ENCODE measurements at places on chromosomes 4 and X.
A peak's percentile ranks its signal among the peaks of the same experiment; 100 is the strongest.

- no peak for DNase-seq
Measured at GRCh38 chr4:106835919-106836318, 200.2 kb downstream of the DKK2 start.

GRCh38 chrX:23374291-23374690 lies 39.6 kb downstream of the PTCHD1 start:
- no peak for DNase-seq

DNA sequence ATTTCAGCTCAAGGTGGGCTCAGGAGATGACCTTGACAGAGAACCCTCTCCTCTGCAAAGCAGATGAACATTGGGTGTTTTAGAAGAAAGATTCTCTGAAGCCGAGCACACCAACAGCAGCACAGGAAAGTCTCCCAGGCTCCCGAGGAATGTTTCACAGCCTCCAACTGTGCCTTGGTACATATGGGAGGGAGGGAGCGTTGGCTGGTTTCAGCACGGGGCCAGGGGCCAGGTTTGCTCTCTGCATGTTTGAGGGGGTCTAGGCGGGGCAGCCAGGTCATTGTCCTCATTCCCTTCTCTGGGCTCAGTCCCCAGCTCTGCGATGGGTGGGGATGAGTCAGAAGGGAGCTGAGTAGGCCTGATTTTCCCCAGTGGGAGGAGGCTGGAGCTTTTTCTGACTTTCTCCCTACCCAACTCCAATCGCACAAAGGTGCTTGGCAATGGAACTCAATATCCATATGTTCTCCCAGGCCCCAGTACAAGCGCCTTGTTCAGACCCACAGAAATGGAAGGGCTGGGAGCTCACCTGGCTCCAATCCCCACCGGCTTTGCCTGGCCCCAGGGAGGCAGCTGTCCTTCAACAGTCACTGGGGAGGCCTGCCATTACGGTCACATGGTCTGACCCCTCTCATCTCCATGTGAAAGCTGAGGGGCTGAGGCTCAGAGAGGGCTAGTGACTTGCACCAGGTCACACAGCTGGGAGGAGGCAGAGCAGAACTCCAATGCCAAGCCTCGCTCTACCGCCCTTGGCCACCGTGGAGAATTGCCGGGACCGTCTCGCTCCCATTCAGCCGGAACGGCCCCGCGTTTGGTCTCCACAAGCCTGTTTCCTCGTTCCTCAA lies 108.4 kb upstream of the AFAP1 start:
- DNase-seq: no peak

DNA sequence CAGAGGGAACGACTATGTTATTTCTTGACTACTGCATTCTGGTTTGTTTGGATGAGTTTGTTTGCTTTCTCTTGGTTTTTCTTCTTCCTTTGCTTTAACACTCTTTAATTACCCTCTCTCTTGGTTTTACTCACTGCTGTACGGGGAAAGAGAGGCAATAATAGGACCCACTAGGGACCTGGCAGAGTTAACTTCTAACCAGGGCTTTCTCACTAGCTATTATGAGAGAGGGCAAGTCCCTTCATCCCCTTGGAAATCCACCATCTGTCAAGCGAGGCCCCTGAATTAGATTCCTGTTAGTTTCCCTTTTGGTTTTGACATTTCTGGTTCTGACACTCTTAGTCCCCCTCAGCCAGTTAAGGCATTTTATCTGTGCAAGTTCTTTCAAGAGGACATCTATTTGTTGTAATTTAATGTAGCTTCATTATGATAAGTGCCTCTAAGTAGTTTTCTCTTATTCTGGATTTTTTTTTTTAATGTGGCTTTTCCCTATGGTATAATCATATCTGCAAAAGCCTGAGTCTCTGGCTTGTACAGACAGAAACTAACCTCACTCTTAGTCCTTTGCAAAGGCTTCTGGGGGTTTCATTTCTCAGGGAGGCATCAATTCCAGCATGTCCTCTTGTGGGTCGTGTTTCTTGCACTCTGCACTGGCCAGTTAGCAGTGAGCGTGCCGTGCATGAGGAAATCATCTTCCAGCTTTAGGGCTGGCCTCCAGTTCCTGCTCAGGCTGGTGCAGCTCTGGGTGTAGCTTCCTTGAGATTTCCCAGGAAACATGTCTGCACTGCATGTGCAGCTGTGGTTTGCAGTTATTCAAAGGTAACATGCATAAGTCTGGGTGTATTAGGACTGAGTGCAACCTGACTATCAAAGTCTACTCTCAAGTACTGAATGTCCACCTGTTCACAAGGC lies 221.3 kb downstream of the STIM2 start:
- DNase-seq: no peak

GRCh38 chr4:26802790-26803189 lies 57.9 kb upstream of the STIM2 start:
- peak; percentile 78 for DNase-seq
